ENCODE measurements at places on chromosomes 7 and 10. TPM values are rescaled to one million over a fixed set of nuclear protein-coding genes. Genes with fewer than 3 reads are reported as not detected.

INHBA gene
- total RNA-seq: 1.0 TPM

LHFPL3 gene
- total RNA-seq: not detected

SEMA3E gene
- total RNA-seq: 1.8 TPM

ZDHHC4 gene
- 54.0 TPM for total RNA-seq

LIPF gene
- not detected for total RNA-seq

ZNF12 gene
- 8.3 TPM for total RNA-seq

RASSF4 gene
- 1.8 TPM for total RNA-seq

UNCX gene
- not detected for total RNA-seq

DOCK1 gene
- 25.8 TPM for total RNA-seq

HECTD2 gene
- total RNA-seq: 1.8 TPM

ATXN7L1 gene
- total RNA-seq: 6.6 TPM

C10orf90 gene
- 2.7 TPM for total RNA-seq

CYP3A5 gene
- 1.9 TPM for total RNA-seq

AMPH gene
- total RNA-seq: 0.18 TPM

TMEM106B gene
- total RNA-seq: 35.1 TPM

ARHGEF35 gene
- total RNA-seq: 0.34 TPM

INSYN2A gene
- total RNA-seq: 1.7 TPM

ELMO1 gene
- total RNA-seq: 1.6 TPM

GALNT17 gene
- not detected for total RNA-seq

SLC26A5 gene
- total RNA-seq: not detected

HMX3 gene
- not detected for total RNA-seq

ACHE gene
- 2.6 TPM for total RNA-seq

DEPP1 gene
- 1.4 TPM for total RNA-seq

PNLIP gene
- total RNA-seq: not detected

SPDYE2 gene
- not detected for total RNA-seq

OLAH gene
- not detected for total RNA-seq

MOSPD3 gene
- total RNA-seq: 19.4 TPM

SPDYE2B gene
- not detected for total RNA-seq

IDI2 gene
- not detected for total RNA-seq
